Amniotic epithelial cell (primary cell): ENCODE measurements at places on chromosomes 13 and 19.
A peak's percentile ranks its signal among the peaks of the same experiment; 100 is the strongest.

GRCh38 chr13:98345107-98345935 lies 168.3 kb upstream of the RNF113B start:
- peak; percentile 44 for DNase-seq

- no peak for DNase-seq
These were observed 53.3 kb downstream of the MYO16 start for GRCh38 chr13:108682714-108683113.

- no peak for DNase-seq
These were observed 153.9 kb downstream of the KDM4B start for GRCh38 chr19:5122671-5123409.

DNA sequence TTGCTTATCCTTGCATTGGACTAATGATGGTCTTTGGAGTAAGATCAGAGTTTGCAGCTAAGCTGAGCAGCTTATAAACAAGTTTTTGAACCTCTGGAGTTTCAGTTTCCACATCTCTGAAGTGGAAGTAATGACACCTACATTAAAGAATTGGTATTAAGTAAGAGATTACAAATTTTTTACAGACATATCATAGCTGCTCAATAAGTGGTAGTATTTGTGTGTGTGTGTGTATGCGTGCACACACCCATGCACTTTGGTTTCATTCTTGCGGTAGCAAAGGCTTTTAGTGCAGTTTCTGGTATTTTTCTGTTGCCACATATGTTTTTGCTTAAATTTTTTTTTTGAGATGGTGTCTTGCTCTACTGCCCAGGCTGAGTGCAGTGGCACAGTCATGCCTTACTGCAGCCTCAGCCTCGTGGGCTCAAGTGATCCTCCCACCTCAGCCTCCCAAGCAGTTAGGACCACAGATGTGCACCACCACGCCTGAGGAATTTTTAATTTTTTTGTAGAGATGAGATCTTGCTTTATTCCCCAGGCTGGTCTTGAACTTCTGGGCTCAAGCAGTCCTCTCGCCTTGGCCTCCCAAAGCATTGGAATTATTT lies 4.5 kb downstream of the NAA16 start:
- DNase-seq, result peak; percentile 24

- no peak for DNase-seq
These were observed 10.3 kb downstream of the ARID3A start for GRCh38 chr19:936175-936546.

DNA sequence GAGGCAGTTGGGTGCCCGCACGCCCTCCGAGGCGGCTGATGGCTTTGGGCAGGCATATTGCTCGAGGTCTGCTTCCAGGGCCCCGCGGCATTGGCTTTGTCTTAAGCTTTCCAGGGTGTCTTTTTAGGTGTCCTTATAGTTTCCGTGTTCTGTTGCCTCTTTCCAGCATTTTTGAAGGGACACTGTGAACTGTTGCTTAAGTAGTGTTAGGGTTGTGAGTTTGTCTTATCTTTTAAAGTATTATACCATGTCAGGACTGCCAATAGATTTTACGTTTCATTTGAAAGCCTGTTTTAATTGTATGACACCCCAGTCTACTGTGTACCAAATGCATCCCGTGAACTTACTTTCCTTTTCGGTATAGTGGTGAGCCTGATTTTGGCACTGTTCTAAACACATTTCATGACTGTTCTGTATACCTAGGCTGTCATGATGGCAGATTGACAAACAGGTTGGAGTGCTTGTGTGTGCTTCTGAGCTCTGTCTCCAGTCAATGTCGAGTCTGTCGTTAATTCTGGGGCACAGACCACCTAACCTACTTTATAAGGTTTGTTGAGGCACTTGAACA lies 656 bp downstream of the PCCA start:
- no peak for DNase-seq

DNA sequence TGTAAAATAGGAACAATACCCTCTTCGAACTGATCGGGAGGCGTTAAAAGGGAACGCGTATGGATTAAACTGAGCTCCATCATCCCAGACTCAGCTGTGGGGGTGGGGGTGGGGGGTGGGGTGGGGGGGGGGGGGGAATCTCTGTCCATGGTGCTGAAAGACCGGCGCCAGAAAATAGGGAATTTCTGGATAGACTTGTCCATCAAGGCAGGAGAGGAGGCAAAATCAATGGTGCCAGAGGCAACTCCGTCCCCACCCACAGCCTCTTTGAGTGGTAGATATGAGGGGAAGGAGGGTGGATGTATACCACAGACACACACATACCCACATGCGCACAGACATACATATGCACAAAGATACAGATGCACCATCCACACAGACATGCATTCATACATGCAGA lies 37.4 kb downstream of the ZNF787 start:
- no peak for DNase-seq

DNA sequence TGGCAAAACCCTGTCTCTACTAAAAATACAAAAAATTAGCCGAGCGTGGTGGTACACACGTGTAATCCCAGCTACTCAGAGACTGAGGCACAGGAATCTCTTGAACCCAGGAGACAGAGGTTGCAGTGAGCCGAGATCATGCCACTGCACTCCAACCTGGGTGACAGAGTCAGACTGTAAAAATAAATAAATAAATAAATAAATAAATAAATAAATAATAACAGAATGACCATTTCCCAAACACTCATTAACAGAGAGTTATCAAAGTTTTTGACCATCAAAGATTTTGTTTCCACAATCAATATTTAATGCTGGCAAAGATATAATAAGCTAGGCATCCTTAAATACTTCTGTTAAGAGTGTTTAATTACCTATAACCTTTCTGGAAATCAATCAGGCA lies 299.4 kb downstream of the KCTD12 start:
- DNase-seq, result no peak

DNA sequence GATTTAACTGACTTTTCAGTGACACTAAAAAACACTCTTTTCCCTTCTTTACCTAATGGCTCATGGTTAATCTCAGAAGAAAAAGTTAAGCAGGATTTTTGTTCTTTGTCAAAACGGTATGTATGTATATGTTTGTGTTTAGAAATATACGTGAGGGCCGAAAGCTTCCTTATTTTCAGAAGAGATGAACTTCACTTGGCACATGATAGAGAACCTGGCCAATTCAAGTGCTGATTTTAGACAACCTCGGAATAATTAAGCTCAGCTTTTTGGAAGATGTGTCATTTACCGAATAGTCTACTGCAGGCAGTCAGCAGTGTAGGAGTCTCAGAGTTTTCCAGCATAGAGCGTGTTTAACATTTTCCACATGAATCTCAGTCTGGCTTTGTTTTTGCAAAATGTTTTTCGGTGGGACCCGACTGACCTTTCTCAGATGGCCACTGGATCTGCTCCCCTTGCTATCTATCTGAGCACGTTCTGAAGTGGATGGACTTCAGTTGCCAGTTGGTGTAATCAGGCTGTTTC lies 4.6 kb downstream of the RNASEH2B start:
- peak; percentile 25 for DNase-seq
